ENCODE measurements at places on chromosomes 6 and 20.

- no peak for DNase-seq
Observed at GRCh38 chr6:96276856-96277255, 244.8 kb upstream of the UFL1 start.

GRCh38 chr20:34999021-34999451, 43.4 kb downstream of the MYH7B start:
- no peak for DNase-seq

- no peak for DNase-seq
Observed at GRCh38 chr6:136160250-136160649, 89.9 kb downstream of the MTFR2 start.

DNA sequence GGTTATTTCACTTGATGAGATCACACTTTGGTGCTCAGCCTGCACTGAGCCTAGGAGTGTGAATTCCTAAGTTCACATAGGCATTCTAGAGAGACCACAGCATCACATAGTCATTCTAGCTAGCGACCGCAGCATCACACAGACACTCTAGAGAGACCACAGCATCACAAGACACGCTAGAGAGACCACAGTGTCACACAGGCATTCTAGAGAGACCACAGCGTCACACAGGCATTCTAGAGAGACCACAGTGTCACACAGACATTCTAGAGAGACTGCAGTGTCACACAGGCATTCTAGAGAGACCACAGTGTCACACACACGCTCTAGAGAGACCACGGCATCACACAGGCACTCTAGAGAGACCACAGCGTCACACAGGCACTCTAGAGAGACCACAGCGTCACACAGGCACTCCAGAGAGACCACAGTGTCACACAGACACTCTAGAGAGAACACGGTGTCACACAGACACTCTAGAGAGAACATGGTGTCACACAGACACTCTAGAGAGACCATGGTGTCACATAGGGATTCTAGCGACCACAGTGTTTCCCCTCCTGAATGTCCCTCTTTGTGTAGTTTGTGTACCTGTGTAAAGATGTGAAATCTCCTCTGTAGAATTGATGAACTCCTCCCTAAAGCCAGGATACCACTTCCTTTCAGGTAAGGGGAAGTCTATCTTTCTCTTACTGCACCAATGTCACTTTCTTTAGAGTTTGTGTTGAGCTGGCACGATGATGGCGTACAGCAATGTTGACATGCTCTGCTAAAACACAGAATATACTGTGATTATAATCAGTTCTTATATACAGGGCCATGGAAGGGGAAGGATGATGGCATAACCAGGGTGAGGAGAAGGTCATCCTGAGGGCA, 169.4 kb downstream of the ZDHHC14 start:
- no peak for DNase-seq

DNA sequence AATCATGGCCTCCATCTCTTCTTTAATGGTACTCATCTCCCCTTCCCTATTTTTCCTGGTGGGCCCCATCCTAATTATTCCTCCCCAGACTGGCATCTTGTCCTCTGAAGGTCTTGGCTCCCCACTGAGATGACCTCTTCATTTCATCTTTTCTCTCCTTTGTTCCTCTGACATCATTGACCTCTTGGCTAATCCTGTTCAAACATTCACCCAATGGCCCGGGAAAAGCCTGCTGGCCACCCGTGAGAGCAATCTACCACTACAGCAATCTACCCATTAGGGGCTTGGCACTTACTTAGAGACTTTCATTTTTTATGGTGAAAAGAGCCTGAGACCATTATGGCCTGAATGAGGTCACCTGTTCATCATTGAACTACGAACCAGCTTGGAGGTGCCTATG, 130.8 kb downstream of the DNAH8 start:
- no peak for DNase-seq

- DNase-seq: no peak
Observed at GRCh38 chr6:63403725-63404124, 83.9 kb upstream of the LGSN start.

DNA sequence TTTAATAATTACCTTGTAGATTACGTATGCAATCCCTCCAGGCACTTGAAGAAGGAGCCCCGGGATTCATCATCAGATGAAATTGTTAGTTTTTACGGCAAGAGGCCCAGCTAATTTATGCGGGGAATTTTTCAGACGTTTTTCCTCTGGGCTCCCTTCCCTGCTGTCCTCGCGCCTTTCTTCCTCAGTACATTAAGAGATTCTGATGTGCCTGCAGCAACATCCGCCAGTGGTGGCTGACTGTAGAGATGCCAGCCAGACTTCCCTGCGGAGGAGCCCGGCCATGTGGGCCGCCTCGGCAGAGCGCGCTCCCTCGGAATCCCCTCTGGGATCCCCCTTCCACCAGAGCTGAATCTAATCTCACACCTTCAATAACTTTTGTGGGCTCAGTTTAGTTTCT, 46.4 kb upstream of the POU3F2 start:
- no peak for DNase-seq

DNA sequence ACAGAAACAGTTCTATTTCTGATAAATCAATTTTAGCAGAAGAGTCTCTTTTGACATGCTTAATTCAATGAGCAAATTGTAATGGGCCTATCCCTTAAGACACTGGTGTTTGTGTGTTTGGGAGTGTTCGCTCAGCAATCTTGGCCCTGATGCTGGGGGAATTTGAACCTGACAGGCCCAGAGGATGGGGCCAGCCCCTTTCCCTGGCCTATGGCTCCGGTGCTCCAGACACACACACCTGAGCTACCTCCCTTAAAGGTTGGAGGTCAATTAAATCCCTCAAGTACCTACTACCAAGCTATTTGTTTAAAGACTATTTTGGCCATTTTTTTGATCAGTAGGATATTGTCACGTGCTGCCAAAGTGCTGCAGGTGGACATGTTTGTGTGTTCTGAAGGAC, 549.3 kb downstream of the PRKN start:
- no peak for DNase-seq

GRCh38 chr20:38842558-38842981, 37.1 kb downstream of the PPP1R16B start:
- DNase-seq: peak; percentile 58

DNA sequence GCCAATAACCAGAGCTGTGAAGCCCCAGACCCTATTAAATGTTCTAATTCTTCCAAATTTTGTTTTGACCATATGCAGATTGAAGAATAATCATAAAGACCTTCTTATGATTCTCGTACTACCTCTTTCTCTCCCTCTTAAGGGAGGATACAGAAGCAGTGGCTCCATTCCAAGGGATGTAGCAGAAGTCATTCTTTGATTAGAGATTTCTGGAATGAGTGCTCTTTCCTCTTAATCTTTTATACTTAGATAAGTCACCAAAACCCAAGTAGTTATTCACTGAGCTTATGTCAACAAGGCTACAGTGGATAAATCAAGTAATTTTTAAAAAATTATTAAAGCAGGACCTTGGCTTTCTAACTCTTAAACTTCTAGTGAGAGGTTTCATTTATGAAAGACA, 266.0 kb upstream of the STXBP5 start:
- DNase-seq: no peak

DNA sequence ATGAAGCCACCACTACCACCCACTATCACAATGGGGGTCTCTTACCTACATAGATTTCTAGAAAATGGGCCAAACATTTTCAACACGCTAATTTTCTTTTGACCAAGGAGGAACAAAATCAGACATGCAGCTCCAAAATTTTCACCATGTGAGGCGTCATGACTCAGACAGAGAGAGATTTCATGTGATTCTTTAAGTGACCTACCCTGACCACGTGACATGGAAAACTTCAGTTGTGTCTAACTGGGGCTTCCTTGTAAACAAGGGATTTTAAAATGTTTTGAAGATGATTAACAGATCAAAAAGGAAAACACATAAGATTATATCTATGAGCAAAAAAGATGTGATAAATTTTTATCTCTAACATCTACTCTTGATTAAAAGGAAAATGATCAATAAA, 199.2 kb downstream of the TBXT start:
- no peak for DNase-seq

DNA sequence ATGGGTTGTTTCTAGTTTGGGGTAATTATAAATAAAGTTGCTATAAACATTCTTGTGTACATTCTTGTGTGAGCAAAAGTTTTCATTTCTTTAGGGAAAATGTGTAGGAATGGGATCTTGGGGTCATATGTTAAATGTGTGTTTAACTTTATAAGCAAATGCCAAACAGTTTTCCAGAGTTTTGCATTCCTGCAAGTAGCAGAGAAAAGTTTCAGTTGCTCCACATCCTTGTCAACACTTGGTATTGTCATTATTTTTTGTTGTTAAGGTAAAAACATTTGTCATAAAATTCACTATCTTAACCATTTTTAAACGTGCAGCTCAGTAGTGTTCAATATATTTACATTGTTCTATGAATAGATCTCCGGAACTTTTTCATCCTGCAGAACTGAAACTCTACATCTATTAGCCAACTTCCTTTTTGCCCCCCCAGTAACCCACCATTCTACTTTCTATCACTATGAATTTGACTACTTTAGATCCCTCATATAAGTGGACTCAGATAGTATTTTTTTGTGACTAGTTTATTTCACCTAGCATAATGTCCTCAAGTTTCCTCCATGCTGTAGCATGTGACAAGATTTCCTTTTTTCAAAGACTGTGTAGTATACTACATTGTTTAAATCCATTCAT, 48.4 kb downstream of the PHACTR2 start:
- DNase-seq: no peak

GRCh38 chr20:13294522-13294921, 73.4 kb downstream of the ISM1 start:
- DNase-seq: no peak

DNA sequence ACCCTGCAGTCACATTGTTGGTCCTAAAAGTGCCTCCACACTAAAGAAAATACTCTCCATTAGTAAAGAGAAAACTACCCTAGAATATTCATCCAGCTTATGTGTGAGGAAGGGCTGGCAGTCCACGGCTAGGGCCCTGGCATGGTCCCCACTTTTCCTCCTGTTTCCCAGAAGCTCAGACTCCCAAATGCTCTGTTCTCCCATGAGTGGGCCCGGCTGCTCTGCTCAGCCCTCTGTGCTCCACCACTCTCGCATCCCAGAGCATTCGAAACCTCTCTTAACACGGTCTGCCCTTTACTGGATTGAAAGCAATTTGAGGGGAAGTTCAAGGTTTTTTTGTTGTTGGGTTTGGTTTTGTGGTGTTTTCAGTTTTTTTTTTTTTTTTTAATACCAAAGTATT, 61.8 kb downstream of the APCDD1L start:
- no peak for DNase-seq

- DNase-seq: no peak
Observed at GRCh38 chr6:16649890-16650289, 111.4 kb downstream of the ATXN1 start.

DNA sequence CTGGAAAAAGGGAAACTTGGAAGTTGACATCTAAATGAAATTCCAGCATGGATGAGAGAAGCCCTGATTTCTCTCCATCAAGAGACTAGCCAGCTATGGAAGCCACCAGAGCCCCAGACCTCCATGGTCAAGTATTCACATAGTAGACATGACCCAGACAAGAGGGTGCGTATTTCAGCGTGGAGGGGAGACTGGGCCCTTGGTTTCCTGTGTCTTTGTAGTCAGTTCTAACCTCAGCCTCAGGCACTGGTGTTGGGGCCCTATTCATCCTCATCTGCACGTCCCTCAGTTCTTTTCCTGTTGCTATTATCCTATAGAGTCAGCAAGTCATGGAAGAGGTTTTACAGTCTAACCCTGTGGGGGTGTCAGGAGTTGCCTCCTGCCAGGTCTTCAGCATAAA, 12.5 kb downstream of the GNL1 start:
- DNase-seq: no peak

- DNase-seq: no peak
Observed at GRCh38 chr6:3899970-3900439, 50.8 kb downstream of the FAM50B start.

- no peak for DNase-seq
Observed at GRCh38 chr20:32477594-32478512, 107.3 kb downstream of the NOL4L start.

GRCh38 chr6:79070206-79070825, 7.7 kb downstream of the PHIP start:
- DNase-seq: no peak

GRCh38 chr20:53934421-53935343, 135.7 kb downstream of the BCAS1 start:
- no peak for DNase-seq

DNA sequence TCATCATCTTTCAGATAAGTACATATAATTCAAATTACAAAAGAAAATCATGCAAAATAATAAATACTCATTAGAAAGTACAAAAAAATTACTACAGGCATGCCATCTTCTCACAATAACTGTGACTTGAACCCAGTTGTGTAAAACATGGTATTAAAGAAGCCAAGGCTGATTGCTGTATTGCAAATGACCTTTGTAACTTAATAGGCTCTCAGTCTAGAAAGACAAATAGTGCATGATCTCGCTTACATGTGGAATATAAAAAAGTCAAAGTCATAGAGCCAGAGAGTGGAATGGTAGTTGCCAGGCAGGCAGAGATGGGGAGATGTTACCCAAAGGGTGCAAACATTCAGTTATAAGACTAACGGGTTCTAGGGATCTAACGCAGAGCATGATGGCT, 626.1 kb downstream of the COL12A1 start:
- DNase-seq: no peak

GRCh38 chr6:108546079-108547049, 14.4 kb upstream of the FOXO3 start:
- no peak for DNase-seq

- DNase-seq: no peak
Observed at GRCh38 chr6:43304361-43304760, 4.3 kb downstream of the CRIP3 start.

DNA sequence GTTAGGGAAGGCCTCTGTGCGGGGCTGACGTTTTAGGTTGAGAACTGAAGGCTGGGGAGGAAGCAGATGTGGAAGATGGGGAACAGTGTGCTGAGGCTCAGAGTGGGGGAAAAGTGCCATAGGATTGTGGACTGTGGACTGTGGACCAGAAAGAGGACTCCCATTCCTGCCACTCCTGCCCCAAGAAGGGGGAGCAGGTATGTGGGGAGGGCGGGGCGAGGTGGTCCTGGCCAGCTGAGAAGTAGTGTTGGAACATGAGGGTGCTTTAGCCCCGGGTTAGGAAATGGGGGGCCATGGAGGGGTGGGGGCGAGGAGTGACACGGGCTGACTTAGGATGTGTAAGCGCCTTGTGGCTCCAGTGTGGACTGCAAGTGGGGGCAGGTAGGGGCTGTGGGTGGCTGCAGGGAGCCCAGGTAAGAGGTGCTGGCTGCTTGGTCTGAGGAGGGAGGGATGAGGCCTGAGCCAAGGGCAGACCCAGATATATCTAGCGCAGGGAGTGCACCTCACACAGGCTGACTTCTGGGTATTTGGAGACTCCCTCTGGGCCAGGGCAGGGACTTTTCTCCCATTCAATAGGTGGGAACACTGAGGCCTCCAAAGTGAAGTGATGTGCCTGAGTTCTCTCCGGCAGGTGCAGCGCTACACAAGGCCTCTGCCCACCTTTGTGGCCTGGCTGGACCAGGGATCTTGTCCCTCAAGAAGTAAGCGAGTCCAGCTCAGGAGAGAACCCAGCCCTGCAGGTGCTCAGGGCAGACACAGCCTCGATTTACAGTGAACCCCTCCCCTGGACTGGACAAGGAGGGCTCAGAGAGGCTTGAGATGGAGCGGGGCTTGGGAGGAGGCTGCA, 76.6 kb upstream of the TOX2 start:
- no peak for DNase-seq
